ENCODE measurements at places on chromosomes 7 and 10.

GRCh38 chr10:72785409-72785808, 93.5 kb downstream of the MCU start:
- DNase-seq = no peak

DNA sequence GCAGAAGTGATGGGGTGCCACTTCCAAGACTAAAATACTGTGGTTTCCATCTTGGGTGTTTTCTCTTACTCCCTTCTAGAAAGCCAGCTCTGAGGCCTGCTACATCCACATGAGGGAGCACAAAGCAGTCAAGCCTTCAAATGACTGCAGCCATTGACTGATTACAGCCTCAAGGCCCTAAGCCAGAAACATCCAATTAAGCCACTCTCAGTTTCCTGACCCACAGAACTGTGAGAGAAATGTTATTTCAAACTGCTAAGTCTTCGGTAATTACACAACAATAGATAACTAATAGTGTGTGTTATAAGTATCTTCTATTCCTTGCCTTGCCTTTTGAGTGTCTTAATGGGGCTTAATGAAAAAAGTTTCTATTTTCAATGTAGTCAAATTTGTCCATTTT, 24.8 kb downstream of the BRAF start:
- DNase-seq = no peak

- DNase-seq = no peak
Observed at GRCh38 chr10:104279550-104280259, 10.7 kb downstream of the GSTO2 start.

GRCh38 chr7:90216080-90216674, 4.6 kb downstream of the STEAP2 start:
- peak; percentile 8 for DNase-seq

GRCh38 chr7:51187941-51188340, 128.7 kb downstream of the COBL start:
- DNase-seq = peak; percentile 31

DNA sequence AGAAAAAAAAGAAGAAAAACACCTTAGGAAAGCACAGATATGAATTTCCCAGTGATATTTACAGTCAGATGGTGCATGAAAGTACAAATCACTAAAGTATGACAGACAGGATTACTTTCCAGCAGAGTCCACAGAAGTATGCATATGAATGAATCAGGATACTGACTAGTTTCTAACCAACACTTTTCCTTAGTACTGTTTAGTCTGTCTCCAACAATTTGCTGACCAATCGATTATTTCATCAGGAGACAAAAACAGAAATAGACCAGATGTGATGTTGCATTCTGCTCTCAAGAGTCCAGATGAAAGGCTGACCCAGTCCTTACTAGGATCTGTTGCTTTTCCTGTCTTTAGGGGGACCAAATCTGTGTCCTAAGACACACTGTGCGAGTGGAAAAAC, 14.6 kb downstream of the SLC35B4 start:
- DNase-seq = peak; percentile 28

GRCh38 chr10:71270301-71271220, 48.5 kb upstream of the SLC29A3 start:
- peak; percentile 56 for DNase-seq

DNA sequence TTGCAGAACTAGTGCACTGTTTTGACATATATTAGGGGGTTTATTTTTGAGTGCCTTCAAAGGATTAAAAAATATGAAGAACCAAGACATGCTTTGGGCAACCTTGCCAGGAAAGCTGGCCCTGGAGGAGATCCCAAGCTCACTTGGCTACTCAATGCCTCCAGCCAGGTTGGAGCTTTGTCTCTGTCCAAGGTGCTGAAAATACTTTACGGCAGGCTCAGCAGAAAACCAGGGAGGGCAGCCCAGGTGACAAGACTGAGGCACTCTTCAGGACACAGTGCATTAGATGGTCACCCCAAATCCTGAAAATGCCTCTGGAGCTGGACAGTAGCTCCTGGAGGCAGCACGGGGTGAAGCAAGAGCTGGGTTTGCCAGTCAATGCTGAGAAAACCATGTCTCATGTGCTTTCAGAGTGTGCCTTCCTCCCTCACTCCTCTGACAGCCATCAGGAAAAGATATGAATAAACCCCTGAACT, 5.8 kb upstream of the KCNH2 start:
- peak; percentile 50 for DNase-seq

DNA sequence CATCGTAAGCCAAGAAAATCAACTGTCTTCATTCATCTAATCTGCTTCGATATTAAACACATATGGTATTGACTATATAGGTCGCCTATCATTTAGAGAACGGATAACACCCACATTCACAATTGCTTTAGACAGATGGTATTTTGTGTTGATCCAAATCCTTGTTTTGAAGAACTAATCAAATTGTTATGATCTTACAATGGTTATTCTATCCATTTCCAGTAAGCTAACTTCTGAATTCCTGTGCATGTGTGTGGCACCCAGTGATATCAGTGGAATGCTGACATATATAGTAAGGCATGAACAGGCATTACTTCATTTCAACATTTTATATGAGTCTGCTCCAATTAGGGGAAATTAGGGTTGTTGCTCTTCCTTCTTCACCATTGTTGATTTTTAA, 98.8 kb downstream of the SEMA3E start:
- peak; percentile 64 for DNase-seq
